ENCODE measurements at places on chromosomes 16 and 17.

GRCh38 chr16:87918338-87918737 is 18.0 kb downstream of the CA5A start:
- DNase-seq, result no peak

GRCh38 chr16:12392585-12393091 is 411.0 kb downstream of the CPPED1 start:
- no peak for DNase-seq

- peak; percentile 53 for DNase-seq
Measured at GRCh38 chr16:68396481-68396880, 51.8 kb downstream of the SMPD3 start.

DNA sequence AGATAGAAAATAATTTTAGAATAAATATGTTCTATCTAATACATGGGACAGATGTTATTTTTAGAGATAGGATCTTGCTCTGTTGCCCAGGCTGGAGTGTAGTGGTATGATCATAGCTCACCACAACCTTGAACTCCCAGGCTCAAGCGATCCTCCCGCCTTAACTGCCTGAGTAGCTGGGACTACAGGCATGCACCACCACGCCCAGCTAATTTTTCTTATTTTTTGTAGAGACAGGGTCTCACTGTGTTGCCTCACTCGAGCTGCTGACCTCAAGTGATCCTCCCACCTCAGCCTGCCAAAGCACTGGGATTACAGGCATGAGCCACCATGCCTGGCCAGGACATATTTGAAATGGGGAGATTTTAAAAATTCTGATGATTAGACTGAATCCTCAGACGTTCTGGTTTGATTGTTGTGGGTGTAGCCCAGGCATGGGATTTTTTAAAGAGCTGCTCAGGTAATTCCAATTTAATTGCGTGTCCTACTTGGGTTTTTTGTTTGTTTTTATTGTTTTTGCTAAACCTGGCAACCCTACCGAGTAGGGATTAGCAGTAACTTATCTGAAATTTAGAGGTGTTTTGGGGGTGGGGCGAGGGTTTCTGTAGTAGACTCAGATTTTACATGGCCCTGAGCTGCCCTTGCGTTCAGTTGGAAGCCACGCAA is 142.9 kb downstream of the RAB11FIP4 start:
- no peak for DNase-seq

GRCh38 chr16:71407731-71408130 is 34.1 kb downstream of the TLE7 start:
- no peak for DNase-seq

- no peak for DNase-seq
Measured at GRCh38 chr16:46844771-46845170, 13.8 kb upstream of the C16orf87 start.

- DNase-seq, result no peak
Measured at GRCh38 chr16:28478506-28479180, 6.5 kb upstream of the NPIPB7 start.

GRCh38 chr17:19431691-19432090 is 20.7 kb downstream of the RNF112 start:
- no peak for DNase-seq

DNA sequence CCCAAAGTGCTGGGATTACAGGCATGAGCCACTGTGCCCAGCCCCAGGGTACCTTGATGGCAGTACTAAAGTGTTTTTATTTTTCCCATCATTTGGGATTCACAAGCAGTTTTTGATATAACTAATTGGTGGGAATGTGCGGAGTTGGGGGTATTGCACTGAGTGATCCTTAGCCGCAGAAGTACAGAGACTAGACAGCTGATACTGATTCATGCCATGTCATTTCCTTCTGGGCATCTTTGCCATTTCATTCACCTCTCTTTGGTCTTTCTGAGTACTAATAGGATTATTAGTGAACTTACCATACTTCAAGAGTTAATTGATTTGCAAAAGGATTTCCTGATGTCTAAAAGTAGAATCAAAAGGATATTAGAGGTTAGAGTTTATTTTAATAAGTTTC is 9.7 kb downstream of the NMT1 start:
- DNase-seq, result no peak

GRCh38 chr17:73118139-73118538 is 25.7 kb upstream of the SLC39A11 start:
- no peak for DNase-seq

DNA sequence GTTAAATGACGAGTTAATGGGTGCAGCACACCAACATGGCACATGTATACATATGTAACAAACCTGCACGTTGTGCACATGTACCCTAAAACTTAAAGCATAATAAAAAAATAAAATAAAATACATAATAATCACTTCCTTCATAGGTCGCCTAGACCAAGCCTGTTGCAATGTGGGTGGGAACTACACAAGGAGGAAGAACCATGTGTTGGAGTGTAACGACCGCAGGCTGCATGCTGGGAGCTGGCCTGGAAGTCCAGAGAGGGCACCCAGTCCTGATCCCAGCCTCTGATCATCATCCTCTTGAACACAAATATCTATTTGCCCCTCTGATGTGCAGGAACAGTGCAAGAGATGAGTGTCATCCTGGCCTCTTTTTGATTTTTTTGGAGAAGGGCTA is 224.7 kb upstream of the ASIC2 start:
- DNase-seq, result no peak

- no peak for DNase-seq
Measured at GRCh38 chr16:4839942-4840341, 7.1 kb downstream of the GLYR1 start.

GRCh38 chr17:42365136-42365535 is 23.1 kb downstream of the STAT3 start:
- DNase-seq, result peak; percentile 27

DNA sequence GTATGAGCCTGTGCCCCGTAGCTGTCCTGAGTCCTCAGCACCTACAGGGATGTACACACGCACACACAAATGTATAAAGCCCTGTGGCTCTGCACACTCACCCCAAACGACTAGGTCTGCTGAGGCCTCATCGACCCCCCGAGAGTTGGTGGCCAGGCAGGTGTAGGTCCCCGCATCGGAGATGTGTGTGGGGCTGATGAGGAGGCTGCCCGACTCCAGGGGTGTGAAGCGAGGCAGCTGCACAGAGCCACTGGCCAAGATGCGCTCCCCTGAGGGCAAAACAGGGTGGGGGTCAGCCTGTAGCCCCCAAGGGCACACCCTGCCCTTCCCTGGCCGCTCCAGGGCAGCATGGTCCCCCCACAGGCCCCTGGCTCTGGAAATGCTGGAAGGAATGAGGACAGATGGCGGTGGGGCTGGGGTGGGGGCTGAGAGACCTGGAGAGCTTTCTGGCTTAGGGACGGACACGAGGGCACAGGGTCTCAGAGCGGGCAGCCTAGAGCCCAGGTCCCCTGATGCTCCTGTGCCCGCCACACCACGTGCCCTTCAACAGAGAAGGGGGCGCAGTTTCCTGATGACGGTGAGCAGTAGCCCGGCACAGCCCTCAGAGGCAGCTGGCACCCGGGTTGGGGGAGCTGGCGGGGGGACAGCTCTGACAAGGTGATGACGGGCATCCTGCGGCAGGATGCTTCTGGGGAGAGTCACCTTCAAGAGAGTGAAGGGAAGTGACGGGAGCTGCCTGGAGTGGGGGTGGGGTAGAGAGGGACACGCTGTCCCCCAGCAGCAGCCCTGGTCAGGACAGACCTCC is 119.8 kb upstream of the CDC42EP4 start:
- DNase-seq, result peak; percentile 29

- DNase-seq, result no peak
Measured at GRCh38 chr16:85651629-85652430, 36.9 kb downstream of the GINS2 start.

GRCh38 chr17:78473951-78474613 is 95.6 kb downstream of the PGS1 start:
- no peak for DNase-seq

DNA sequence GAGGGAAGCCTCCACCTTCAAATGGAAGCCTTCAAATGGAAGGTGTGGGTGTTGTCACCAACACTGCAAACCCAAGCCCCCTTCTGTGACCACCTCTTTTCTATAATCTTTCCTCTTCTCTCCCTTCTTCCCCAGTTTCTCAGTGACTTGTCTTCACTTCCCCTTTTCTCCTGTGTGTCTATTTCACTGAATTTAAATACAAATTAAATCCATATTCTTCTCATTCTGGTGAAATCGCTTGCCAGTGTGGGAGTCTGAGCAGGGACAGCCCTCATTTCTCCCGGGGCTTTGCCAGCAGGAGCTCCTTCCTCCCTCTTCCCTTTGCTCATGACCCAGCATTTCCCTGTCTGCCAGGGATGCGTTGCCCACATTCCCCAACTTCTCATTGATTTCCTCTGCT is 6.4 kb upstream of the ITGAX start:
- no peak for DNase-seq

DNA sequence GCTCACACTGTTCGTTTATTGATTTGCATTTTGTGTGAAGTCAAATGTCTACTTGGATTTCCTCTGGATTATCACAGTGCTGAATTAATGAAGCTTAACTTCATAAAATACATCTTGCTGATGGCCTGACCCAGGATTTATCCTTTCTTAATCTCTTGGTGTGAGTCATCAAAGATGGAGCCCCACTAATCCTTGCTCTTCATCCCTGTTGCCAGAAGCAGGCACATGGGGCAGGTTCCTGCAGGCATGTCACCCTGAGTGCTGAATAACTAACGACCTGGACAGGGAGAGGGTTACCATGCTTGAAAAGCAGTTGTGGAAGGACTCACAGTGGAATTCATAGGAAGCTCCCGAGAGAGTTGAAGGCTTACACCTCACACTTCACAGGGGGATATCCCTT is 56.0 kb upstream of the FA2H start:
- no peak for DNase-seq

DNA sequence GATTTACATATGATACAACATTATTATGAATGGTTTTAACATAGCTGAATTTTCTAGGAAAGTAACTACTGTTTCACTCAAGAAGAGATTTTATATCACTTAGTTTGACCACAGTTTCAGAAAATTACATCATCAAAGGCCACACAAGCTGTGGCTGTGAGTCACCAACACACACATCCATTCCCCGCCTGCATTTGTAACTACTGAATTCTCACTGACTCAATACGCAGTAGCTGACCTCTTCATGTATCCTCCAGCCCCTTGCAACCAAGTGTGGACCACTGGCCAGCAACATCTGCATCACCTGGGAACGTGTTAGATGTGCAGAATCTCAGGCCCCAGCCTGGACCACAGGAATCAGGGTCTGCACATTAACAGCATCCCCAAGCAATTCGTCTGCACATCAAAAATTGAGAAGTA is 197.6 kb downstream of the XYLT1 start:
- DNase-seq, result no peak

GRCh38 chr16:49634235-49635008 is 221.5 kb downstream of the ZNF423 start:
- no peak for DNase-seq

Measured in activated CD8-positive, alpha-beta memory T cell treated with anti-CD3 and anti-CD28 coated beads, Interleukin-2, amount 50 U/mL, for 4 hours (primary cell).